Vagina (tissue), 2 donors: ENCODE measurements at places on chromosomes 11 and 22.

DNA sequence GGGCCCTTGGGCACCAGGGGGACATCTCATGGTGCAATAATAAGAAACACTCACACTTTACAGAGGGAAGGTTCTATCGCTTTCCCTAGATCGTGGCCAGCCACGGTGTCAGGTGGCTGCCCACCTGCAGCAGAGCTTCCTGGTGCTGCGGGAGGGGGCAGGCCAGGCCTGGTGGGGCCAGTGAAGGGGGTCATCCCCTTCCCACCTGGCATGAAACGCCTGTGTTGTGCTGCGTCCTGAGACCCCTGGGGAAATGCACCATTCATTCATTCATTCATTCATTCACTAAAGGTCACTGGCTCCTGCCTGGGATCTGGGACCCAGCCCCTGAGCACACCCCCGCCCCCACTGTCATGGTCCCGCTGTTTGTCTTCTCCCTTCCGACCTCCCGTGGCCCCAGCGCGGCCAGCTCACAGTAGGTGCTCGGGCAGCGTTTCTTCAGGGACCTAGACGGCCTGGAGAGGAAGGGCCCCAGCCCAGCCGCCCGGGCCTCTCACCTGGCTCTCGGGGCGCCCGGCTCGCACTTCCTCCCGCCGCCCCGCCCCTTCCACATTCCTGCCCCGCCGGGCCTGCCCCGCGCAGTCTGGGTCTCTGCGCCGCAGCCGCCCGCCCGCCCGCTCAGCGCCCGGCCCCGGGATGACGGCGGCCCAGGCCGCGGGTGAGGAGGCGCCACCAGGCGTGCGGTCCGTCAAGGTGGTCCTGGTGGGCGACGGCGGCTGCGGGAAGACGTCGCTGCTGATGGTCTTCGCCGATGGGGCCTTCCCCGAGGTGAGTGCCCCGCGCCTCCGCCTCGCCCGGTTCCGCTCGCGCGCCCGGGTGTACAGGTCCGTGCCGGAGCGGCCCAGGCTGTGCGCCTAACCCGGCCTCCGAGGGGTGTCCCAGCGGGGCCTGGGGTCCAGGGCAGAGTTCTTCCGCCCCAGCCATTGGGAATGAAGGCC lies at the start of gene RHOD:
TSS of gene RHOD (plus strand) at position 581 of the 938 bp plus-strand sequence. CDS start at position 637, 56 bp downstream.
- no peaks in the 10 kb centered on the region for H3K36me3 ChIP-seq

DNA sequence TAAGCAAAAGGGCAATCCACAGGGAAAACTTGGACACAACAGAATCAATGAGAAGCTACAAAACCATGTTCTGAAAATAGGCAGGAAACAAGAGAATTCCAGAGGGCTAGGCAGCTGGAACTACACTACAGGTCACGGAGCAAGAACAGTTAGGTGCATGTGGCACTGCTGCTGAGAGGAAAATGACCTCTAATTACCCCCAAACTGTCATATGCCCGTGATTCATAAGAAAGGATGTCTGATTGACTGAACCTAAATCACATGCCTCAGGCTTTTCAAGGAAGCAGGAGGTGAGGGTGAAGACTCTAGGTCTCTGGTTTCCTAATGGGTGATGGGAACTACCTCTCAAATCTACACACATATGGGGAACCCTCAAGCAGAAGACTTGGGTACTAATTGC lies 17.9 kb upstream of the RRAS2 start:
- no peaks in the 10 kb centered on the region for H3K27me3 ChIP-seq
- H3K4me1 ChIP-seq, result peaks cover 12% of the 10 kb centered on the region
- H3K4me3 ChIP-seq, result no peak overlapping the region
- DNase-seq, result no peak

DNA sequence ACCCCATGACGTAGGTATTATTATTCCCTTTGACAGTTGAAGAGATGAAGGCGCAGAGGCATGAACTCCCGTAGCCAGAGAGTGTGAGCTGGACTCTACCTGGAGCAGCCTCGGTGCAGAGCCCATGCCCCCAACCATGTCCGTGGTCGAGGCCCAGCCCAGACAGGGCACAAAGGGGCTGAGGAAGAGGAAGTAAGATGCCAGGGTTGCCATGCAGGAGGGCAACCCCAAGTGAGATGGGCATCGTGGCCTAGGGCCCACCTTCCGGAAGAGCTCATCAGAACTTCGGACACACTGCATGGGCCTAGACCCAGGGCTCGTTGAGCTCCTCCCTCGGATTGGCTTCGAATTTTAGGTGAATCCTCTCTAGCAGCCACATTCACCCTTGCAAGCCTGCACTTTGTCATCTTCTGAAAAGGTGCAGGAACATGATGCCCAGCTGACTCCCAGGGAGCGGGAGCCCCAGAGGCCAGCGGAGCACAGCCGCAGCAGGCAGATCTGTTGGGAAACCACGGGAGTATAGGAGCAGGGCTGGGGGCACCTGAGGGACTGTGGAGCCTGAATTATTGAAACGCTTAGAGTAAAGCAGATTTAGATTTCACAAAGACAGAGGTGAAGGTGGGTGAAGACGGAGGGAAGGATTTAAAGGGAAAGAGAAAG lies 29.0 kb upstream of the JAM3 start:
- no peaks in the 10 kb centered on the region for H3K27me3 ChIP-seq
- peaks cover 35% of the 10 kb centered on the region for H3K4me1 ChIP-seq
- no peak for DNase-seq

DNA sequence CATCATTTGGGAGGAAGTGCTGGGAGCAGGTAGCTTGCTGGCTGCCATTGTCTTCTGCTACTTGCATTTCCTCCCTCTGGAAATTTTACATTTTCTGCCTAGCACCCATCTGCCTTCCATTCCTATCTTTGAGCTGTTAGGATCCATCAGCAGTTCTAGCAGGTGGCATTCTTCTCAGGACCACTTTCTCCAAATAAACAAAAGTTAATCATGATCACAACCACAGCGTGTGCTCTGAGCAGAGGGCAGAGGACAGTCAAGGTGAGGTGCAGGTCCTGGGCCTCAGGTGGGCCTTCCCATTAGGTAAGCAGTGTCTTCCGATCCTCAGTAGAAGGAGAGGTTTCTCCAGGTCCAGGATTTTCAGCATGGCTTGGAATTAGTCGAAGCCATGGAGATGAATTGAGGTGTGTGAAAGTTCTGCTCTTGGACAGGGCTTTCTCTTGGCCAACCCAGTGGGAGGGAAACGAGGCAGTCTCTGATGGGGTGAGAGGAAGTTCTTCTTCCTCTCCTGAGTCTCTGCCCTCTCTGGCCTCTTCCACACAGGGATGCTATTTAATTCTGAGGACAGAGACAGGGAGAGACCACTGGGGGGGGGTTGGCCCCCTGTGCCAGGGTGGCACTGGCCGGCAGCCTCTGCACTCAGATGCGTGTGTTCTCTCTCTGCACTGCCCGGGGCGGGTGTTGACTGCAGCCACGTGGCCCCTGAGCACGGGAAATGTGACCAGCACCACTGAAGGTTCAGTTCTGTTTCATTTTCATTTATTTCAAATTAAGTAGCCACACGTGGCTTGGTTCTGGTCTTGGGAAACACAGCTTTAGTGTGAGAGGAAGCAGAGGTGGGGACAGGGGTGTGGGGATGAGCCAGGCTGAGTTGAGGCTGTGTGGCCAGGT lies 170.8 kb downstream of the TBC1D22A start:
- DNase-seq, result no peak
- no peak overlapping the region for H3K4me3 ChIP-seq
- H3K36me3 ChIP-seq, result no peaks in the 10 kb centered on the region
- H3K27ac ChIP-seq, result no peak overlapping the region
- peaks cover 25% of the 10 kb centered on the region for H3K4me1 ChIP-seq

- H3K4me1 ChIP-seq, result peaks cover 23% of the 10 kb centered on the region
- DNase-seq, result no peak
- H3K36me3 ChIP-seq, result no peaks in the 10 kb centered on the region
These were observed 4.9 kb upstream of the ATP6V1E1 start for GRCh38 chr22:17633217-17633997.

DNA sequence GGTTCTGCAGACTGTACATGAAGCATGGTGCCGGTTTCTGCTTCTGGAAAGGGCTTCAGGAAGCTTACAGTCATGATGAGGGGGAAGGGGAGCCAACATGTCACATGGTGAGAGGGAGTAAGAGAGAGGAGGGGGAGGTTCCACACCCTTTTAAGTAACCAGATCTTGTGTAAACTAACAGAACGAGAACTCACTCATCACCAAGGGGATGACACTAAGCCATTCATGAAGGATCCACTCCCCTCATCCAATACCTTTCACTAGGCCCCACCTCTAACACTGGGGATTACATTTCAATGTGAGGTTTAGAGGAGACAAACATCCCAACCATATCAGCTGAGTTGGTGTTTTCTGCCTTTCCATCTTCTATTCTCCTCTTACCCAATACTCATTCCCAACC lies 83.5 kb downstream of the BDNF start:
- H3K4me1 ChIP-seq, result no peaks in the 10 kb centered on the region
- no peaks in the 10 kb centered on the region for H3K27me3 ChIP-seq
- DNase-seq, result no peak
- H3K27ac ChIP-seq, result no peak overlapping the region
- H3K4me3 ChIP-seq, result no peak overlapping the region
